ENCODE measurements at places on chromosomes 13 and 19.

DNA sequence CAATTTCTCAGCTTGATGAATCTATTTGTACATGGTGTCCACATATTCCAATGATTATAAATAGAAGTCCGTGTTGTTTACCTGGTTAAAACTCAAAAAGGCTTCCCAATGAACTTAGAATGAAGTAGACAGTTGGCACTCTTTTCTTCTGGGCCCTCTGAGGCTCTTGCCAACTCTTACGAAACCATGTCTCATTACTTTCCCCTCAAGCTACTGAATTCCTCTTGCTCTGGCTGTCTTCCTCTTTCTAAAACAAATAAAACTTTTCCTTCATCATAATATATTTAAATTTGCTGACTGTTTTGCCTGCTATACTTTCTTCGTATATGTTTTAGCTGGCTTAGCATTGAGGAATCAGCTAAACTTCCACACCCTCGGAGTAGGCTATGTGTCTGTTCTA is 139.7 kb downstream of the SLITRK6 start:
- peak; percentile 21 for DNase-seq

DNA sequence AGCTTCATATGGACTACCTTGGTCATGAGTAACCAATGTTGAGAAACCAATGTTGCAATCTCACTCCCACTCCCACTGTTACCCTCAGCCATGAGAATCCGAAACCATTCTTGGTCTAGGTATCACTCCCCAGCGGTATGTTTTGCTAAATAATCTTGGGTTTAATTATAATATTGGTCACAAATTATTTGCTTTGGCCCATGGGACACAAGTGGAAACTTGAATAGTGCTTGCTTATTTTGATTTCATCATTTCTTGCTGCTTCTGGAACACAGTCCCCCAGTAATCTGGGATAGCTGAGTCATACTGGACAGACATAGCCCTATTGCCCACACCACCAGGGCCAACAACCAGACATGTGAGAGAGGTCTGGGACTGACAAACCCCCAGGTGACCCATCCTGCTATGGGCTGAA is 171.6 kb upstream of the IPO5 start:
- no peak for DNase-seq

GRCh38 chr19:46975011-46975924 is 44.4 kb upstream of the NPAS1 start:
- DNase-seq, result peak; percentile 54

DNA sequence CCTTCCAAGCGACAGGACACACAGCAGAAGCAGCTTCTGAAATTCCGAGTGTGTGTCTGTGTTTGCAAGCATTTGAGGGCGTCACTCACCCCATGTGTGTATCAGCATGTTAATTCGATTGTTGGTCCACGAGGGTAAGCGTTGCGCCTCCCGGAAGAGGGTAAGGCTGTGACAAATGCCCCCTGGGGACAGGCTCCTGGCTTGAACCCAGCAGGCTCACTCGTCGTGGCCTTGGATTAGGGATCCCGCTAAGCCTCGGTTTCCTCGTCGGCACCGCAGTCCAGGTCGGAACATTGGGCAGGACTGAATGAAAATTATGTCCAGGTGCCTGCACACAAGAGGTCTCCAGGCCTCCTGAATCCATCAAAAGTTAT is 606 bp upstream of the STXBP2 start:
- no peak for DNase-seq

DNA sequence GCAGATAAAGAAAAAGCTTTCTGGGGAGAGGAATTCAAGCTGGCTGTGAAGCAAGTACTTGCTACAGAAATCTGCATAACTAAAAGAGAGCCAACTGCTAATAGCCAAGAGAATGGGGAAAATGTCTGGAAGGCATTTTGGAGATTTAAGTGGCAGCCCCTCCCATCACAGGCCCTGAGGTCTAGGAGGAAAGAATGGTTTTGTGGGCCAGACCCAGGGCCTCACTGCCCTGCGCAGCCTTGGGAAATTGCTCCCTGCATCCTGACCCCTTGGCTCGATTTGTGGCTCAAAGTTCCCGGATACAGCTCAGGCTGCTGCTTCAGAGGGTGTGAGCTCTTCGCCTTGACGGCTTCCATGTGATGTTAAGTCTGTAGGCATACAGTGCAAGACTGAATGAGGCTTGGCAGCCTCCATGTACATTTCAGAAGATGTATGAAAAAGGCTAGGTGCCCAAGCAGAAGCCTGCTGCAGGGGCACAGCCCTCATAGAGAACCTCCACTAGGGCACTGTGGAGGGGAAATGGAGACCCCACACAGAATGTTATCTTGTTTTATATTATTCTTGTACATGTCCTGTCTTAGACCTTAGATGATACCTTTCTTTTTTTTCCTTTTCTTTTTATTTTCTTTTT is 34.4 kb downstream of the MZT1 start:
- no peak for DNase-seq

DNA sequence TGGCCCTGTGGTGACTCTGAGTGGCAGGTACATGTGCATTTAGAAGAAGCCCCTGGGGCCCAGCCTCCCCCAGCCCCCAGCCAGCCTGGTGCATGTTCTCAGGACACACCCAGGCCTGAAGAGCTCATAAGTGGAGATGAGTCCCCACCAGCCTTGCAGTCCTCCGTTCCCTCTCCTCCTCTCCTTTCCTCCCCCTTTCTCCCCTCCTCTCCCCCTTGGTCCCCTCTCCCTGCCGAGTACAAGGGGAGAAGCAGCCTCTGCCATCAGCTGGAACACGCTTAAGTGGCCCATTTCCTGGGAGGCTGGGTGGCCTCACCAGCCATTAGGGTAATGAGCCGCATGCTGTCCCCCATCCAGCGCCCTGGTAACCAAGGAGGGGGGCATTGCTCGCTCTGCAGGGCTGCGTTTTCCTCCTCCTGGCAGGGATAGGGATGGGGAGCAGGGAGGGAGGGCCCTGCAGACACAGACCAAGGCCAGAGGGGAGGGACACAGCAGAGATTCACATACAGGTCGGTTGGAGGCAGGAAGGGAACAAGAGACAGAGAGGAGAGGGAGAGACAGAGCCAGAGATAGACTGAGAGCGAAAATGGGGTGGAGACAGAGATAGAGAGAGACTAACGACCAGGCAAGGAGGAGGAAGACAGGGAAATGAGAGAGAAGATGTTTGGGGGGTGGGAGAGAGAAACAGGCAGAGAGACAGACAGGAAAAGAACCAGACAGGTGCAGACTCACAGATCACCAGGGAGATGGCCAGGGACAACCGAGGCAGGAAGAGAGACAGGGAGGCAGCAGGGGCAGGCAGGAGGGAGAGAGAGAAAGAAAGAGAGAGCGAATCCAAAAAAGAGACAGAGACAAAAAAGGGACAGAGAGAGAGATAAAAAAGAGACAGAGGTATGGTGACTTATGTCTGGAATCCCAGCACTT is 19.3 kb upstream of the DPP9 start:
- no peak for DNase-seq

GRCh38 chr19:2047449-2048103 is 3.5 kb downstream of the MKNK2 start:
- no peak for DNase-seq

DNA sequence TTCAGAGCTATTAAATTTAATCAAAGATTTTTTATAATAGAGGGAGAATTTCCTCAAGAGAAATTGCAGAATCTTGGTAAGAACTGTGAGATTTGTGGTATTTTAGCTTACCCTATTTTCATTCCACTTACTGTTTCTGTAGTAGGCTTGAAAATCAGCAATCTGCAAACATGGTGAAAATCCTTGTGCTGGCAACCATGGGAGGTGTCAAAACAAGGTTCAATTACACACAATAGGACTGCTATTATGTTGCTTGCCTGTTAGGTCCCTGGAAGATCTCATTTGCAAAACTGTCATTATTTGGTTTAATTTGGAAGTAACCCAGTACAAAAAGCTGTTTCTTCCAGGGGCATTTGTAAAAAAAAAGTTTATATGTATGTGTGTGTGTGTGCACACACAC is 662.8 kb upstream of the SLITRK6 start:
- DNase-seq, result no peak

DNA sequence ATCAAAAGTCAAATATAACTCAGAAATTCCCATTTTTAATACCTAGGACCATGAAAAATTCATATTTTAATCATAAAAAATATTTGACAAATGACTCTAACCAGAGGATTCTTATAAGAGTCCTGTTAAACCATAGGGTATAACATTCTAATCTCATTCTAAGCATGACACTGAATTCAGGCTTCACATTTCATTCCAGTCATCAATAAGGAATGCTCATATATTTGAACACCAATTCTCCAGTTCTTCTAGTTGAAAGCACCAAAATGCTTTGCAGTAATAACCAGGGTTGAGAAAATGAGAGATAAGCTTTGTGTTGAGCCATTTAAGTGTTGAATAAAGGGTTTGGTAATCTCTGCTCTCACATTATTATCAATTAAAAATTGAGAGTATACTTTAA is 147.5 kb downstream of the VWA8 start:
- DNase-seq, result peak; percentile 71

DNA sequence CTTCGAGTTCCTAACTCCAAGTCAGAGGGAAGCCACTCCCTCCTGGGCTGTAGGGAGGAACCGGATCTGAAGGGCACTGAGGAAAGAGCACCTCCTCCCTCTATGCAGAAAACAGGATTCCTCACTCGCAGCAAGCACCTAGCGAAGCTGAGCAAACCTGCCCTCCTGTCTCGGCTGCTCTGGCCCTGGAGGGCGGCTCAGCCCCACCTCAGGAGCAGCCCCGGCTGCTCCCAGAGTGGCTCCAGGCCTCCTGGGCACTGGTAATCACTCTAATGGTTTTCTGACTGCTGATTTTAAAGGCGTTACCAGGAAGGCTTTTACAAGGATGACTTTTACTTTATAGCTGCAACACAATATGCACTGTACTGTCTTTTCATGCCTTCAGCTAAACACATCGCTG is 312.5 kb downstream of the TEX29 start:
- DNase-seq, result no peak

DNA sequence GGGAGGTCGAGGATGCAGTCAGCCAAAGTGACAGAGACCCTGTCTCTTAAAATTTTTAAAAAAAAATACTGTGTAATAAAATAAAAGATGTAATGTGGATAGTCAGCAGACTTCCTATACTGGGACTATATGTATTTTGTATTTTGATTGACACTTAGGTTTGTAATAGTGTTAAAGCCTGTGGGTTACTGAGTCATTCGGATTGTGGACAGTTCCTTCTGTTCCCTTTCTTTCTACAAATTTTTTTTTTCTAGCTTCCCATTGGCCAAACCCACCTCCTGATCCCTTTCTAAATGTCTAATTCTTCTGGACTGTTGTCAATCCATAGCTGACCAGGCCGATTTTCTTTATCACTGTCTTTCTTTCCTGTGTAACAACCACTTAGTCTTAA is 108.0 kb downstream of the DNAJC3 start:
- DNase-seq, result peak; percentile 54

- no peak for DNase-seq
Measured at GRCh38 chr13:112828082-112828699, 138.4 kb downstream of the ATP11A start.

GRCh38 chr19:1266129-1266915 is 2.8 kb upstream of the CIRBP start:
- DNase-seq, result peak; percentile 80

GRCh38 chr19:3058009-3058820 is 4.1 kb downstream of the TLE5 start:
- DNase-seq, result no peak

DNA sequence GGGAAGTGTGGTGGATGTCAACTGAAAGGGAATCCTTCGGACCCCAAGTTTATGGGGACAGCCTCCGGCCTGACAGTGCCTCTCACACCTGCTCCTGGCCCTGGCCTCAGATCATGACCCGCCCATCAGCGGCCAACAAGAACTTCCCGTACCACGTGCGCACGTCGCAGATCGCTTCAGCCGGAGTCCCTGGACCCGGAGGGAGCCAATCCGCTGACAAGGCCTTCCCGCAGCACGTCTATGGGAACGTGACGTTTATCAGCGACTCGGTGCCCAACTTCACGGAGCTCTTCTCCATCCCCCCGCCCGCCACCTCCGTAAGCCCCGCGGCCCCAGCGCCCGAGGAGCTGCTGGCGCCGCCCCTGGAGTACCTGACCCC is 2.0 kb upstream of the MEGF8 start:
- DNase-seq, result no peak

DNA sequence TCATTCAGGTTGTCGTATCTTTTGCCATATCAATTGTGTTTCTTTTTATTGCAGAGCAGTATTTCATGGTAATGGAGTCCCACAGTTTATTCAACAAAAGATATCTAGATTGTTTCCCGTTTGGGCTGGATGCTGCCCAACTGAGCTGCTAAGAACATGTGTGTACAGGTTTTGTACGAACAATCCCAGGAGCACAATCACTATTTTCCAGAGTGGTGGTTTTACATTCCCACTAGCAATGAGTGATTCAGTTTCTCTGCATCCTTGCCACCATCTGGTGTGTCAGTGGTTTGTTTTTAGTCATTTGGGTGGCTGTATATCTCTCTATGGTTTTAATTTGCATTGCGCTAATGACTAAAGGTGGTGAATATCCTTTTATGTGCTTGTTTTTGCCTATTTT is 52.7 kb upstream of the ZDHHC20 start:
- DNase-seq, result no peak

GRCh38 chr19:54670576-54671357 is 8.0 kb downstream of the LILRB4 start:
- DNase-seq, result no peak
